ENCODE measurements at places on chromosomes 2 and 18.

- DNase-seq, result no peak
These were observed 77.5 kb upstream of the ZFP36L2 start for GRCh38 chr2:43303889-43304288.

DNA sequence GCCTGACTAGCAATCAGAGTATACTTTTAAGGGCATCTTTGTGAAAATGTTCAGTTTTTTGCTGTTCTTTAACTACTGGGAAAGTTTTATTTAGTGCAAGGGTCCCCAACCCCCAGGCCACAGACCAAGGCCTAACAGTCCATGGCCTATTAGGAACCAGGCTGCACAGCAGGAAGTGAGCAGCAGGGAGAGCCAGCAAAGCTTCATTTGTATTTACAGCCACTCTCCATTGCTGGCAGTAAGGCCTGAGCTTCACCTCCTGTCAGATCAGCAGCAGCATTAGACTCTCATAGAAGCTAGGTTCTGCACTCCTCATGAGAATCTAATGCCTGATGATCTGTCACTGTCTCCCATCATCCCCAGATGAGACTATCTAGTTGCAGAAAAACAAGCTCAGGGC, 17.1 kb upstream of the NR4A2 start:
- no peak for DNase-seq

DNA sequence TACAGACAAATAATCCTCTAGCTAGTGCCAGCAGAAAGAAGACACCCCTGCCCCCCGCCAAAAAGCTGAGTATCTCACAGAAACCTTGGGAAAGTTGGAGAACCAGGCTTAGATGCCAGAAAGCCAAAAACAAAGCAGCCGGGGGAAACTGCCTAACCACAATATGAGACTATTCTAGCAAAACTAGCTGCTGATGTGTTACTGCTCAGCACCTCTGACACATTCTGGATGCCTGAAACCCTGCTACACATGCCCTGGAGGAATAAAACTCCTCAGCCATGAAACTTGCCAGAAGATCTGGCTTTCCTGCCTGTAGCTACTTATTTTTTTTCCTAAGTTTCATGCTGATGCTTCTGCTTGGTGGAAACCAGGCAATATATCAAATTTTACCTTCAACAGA, 122.7 kb upstream of the GCFC2 start:
- DNase-seq, result no peak

DNA sequence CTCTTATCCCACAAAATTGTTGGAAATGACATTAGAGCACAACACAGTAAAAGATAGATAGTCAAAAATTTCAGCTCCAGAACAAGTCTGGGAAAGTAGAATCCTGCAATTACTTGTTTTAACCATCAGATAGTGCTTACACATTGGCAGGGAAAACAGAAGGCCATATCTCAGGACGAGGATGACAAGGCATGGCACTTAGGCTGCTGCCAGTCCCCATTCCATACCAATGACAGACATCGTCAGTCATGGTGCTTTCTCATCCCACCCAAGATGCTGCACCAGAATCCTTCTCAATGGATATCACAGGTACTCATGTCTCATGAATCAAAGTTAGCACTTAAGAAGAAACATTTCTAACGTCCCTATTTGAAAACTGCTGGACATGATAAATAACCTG, 187.3 kb downstream of the NCKAP5 start:
- no peak for DNase-seq

DNA sequence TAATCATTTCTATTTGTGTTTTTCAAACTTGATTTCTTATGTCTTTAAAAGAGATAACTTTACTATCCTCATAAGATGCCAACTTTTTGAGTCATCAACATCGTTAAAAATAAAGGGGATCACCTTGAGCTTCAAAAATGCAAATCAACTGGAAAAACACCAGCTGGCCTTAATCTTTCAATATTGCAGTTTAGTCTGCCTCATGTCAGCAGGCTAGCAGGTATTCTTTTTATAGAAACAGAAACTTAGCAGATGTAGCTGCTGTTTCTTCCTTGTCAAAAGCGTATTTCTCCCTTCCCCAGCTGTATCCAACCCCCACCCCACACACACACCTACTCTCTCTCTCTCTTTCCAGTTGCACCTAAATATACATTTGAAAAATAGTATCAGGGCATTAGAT, 154.1 kb upstream of the ZNF804A start:
- DNase-seq, result no peak

DNA sequence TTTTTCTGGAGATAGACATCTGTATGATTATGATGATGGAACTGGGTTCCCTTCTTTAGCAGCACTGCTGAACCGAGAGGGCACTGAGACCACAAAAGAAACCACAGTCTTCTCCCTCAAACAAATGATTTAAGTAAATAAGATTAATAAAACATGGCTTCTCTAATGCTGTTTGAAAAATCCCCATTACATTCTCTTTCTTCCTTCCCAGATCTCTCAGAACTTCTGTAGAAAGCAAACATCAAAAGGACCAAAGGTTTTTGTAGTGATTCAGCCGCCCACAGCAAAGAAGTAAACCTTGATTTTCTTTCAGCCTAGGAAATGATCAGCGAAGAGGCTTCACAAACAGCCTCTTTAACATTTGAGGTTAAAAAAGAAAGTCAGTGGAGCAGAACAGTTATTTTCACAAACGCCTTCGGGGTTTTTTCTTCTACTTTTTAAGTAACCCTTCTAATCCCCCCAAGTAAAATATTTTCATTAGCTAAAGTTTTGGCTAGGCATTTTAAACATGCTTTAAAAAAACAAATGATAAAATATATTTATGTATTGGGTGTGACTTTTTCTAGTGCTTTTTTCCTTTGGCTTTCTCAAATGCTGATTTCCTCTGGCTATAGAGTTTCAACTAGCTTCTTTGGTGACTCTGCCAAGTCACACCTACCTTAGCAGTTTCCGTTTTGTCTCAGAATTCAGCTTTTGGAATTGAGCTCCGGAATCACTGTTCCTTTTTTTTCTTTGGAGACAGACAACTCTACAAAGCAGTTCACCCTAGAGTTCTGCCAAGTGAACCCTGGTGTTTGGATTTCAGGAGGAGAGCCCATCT, 89.6 kb downstream of the UPP2 start:
- DNase-seq, result no peak

GRCh38 chr2:24492421-24493279, 1.6 kb downstream of the NCOA1 start:
- no peak for DNase-seq

GRCh38 chr2:189751080-189751658, 11.4 kb downstream of the OSGEPL1 start:
- peak; percentile 25 for DNase-seq

GRCh38 chr2:53315149-53315548, 452.5 kb upstream of the CHAC2 start:
- no peak for DNase-seq

DNA sequence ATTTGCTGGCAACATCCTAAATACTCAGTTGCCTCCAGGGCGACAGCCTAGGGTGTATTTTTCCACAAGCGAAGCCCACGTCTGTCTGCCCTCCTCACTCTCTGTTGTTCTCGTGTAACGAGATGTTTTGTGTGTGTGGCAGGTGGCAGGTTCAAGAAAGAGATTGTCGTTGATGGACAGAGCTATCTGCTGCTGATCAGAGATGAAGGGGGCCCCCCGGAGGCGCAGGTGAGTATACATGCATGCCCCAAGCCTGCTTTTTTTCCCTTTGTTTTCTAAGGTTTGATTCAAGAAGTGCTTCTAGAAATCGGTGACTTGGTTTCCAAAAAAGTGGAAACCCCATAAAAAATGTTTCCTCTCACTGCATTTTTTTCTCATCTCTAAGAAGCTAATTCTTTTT, 247.0 kb downstream of the AGAP1 start:
- no peak for DNase-seq

- no peak for DNase-seq
These were observed 8.2 kb downstream of the DCC start for GRCh38 chr18:52348209-52348608.

- DNase-seq, result no peak
These were observed 45.8 kb downstream of the ANO7 start for GRCh38 chr2:241234066-241234790.

DNA sequence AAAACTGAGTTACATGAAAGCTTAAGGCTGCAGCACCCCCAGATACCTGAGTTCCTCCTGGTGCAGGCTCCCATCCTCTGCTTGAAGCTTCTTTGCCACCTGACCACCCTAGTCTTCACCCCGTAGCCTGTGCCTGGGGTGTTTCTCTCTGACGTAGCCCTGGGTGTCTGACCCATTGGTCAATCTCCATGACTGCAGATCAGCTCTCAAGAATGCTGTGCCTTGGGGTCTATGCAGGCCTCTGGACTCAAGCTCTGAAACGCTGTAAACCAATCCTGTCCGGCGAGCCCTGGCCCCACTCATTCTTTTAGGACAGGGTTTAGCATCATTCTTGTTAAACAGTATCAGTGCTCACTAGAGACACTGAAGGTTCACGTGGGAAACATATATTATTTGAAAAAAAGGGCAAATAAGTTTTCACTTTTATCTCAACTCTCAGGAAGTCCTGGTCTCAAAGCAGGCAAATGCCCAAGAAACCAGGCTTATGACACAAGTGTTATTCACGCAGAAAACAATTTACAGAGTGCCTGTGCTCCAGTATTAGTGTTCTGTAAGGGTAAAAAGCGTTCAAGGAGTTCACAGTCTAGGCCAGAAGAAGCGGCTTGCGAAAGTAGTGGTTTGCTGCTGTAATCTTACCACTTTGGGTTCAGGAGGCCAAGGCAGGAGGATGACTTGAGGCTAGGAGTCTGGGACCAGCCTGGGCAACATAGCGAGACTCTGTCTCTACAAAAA, 22.8 kb upstream of the PPP4R1 start:
- peak; percentile 57 for DNase-seq

DNA sequence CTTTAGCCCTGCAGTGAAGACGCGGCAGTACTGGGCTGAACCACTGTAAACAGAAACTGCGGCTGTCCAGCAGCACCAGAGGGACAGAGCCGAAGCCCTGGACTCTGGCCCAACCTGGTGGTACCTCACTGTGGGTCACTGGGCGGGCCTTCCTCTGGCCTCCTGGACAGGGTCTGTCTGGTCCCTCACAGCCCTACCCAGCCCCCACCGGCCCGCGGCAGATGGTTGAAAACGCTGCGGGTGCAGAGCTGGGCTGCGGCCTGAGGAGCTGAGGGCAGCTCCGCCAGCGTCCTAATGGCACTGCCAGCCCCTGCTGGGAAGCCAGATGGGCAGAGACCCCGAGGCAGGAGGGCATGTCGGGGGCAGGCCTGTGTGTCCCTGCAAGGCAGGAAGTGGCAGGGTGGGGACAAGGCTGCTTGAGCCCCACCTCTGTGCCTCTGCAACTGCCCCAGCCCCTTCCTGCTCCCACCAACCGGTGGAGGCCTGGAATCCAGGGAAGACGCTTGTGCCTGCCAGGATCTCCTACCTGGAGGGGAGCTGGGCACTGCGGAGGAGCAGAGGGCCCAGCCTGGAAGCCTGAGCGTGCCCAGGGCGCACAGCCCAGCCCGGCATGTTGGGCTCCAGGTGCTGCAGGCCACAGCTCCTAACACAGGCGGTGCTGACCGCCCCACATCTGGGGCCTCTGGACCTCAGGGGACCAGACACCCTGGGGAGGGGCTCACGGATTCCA, 36.3 kb downstream of the HS6ST1 start:
- no peak for DNase-seq

GRCh38 chr18:9861933-9862332, 23.8 kb upstream of the TXNDC2 start:
- no peak for DNase-seq

GRCh38 chr2:160220026-160220425, 20.0 kb upstream of the ITGB6 start:
- no peak for DNase-seq

DNA sequence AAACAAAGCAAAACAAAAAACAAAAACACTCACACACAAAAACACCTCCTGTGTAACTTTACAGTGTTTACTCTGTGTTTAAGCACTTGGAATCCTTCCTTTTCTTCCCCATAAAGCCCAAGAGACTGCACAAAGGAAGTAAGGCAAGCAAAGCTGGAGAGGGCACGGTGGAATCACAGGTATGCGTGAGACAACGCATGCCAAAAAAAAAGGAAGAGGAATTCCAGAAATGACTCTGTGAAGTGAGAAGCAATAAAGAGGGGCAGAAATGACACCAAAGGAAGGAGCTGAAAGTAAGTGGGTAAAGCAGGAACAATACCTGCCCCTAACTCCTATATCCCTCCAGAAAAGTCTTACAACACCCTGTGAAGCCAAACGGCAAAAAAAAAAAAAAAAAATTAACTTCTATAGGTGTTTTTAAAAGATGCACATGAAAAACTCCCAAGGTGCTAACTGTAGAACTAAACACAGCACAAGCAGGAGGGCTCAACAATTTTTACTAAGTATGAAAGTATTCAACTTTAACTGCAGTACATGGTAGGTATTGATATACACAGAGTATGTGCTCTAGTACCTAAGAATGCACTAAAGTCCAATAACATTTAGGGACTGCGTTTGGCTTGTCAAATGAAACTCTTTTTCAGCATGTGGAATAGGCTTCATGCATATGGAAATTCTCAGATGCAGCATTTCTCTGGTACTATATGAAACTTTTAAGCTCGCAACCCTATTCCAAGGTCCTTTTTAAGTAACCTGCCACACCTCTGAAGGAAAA, 9.1 kb downstream of the RND3 start:
- peak; percentile 31 for DNase-seq

DNA sequence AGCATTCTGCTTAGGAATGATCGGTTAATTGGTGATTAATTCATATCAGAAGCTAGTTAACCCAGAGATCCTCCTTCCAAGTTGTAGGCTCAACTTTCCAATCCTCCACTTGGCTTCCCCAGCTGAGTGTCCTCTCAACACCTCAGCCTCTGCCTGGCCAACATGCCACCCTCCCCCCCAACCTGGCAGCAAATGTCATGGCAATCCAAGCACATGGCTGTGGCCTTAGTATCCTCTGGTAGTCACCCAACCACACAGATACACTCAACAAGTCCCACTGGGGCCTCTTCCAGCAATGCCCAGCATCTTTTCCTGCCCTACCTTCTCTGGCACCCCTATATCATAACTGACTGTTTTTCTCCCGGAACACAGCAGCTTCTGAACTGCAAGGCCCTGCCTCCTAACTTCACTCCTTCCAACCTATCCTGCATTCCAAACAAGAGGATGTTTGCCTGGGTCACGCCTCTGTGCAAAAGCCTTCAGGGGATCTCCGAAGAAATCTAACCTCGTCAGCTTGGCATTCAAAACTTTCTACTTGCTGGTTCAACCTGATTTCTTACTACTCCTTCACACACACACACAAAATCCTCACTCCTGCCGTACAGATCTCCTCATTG, 195.0 kb downstream of the CYP26B1 start:
- no peak for DNase-seq

GRCh38 chr2:129712676-129712985, 266.8 kb upstream of the RAB6C start:
- DNase-seq, result no peak

GRCh38 chr2:203484266-203485112, 50.6 kb downstream of the RAPH1 start:
- peak; percentile 16 for DNase-seq
